Immature natural killer cell (primary cell): ENCODE measurements at places on chromosomes 6 and 20. TPM values are rescaled to one million over a fixed set of nuclear protein-coding genes. Genes with fewer than 3 reads are reported as not detected.

The HTR1E gene
- polyA plus RNA-seq = not detected

GRCh38 chr6:83252719-83253118, 59.6 kb downstream of the RWDD2A start:
- no peak for DNase-seq

The WFDC12 gene
- not detected for polyA plus RNA-seq

- no peak for DNase-seq
These were observed 8.0 kb downstream of the SNX21 start for GRCh38 chr20:45841407-45842129.

GRCh38 chr6:33914645-33915044, 110.8 kb upstream of the MLN start:
- DNase-seq = peak; percentile 63

GRCh38 chr6:33790379-33790778, 1.4 kb upstream of the LEMD2 start:
- no peak for DNase-seq

DNA sequence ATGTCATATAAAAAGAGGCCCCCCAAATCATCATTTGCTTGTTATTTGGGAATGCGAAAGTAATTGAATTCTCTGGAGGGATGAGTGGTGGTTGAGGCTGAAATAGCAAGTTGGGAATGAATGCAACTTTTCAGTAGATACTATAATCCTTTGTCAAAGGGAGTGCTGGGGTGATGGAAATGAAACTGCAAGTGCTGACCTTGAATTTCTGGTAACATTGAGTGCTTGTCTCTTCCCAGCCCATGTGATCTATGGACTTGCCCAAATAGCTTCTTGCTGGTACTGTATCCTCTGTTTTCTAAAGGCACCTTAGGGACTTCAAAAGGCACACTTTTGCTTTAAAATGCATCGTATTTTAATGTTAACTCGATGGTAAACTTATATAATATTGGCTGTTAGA, 14.8 kb downstream of the PAQR8 start:
- DNase-seq = no peak

DNA sequence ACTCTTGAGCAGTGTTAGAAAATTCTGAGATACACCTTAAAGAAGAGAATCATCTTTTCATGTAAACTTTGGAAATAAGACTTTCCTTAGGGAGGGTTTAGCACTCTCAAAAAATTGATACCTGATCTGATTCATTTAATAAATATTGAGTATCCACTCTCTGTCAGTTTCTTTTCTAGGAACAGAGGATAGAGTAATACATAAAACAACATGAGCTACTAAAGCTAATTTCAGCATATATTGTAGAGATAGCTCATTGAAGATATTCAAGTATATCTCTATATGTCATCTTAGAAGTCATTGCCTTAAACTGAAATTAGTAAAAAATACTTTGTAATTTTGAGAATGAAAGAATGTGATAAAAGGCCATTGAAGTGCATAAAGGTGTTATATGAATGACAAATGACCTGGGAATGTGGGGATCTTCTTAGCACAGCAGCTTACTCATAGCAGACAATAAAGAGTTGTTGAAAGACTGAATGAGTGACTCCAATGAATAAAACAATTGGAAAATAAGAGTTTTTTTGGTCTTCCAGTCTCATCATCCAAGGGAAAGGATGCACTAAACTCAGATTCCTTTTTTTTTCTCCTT, 29.2 kb downstream of the RHAG start:
- DNase-seq = no peak

DNA sequence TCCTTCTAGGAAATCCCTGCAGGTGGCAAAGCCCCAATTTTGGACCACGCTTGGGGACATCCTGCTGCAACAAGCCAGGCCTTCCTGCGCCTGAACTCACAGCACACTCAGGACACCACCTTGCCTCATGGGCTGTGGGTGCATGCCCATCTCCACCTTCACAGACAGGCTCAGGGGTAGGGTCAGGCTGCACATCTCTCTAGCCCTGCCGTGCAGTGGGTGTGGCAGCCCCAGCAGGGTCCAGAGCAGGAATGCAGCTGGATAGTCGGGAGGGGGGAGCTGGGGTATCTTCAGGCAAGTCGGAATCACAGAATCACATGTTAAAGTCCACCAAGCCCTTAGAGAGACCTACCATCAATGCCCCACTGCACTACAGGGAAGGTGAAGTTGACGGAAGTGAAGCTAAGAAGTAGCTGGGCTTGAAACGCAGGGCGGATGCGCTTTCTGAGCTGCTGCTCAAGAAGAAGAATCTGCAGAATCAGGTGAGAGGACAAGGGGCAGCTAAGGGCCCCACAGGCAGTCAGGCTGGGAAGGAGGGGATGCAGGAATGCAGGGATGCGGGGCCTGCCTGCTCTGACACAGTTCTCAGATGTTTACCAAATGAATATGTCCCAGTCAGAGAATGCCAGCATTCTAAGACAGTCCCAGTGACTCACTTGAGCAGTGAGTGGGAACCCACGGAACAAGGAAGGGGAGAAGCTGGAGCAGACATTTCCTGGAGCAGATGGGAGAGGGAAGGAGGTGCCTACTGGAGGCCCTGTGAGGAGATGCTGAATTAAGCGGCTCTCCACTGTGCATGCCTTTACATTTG, 11.3 kb downstream of the SERPINB6 start:
- no peak for DNase-seq

The KCNK16 gene
- polyA plus RNA-seq = not detected

DNA sequence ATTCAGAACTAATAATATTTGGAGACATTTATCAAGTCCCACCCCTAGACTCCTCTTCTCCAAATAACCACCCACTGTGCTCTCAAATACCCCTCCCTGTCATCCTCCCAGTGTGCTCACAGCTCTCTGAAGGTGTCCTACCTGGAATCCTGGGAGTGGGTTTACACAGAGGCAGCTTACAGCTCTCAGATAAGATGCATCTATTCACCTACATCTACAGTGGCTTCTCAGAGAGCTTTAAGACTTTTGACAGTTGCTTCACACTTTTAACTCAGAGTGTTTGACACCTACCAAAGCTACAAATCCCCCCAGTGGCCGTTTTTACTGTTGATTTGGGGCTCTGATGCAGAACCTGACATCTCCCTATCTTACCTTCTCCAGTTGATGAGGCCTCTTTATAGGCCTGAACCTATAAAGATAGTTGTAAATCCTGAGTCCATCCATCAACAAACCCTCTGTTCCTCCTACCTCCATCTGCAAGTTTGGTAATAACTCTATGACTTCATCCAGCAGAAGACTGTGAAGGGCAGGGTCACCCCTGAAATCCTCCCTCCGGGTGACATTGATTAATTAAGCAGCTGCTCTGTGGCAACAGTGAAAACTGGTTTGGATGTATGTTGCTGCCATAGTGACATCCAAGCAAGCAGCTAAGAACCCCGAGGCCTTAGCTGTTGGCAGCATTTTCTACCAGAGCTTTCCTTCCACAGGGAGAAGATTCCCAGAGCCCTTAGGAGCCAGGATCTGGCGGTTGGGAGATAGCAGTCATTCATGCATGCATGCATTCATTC, 226.1 kb upstream of the RREB1 start:
- DNase-seq = no peak

The ELOVL4 gene
- polyA plus RNA-seq = not detected

- no peak for DNase-seq
These were observed 169.9 kb downstream of the EDN1 start for GRCh38 chr6:12459945-12460661.

DNA sequence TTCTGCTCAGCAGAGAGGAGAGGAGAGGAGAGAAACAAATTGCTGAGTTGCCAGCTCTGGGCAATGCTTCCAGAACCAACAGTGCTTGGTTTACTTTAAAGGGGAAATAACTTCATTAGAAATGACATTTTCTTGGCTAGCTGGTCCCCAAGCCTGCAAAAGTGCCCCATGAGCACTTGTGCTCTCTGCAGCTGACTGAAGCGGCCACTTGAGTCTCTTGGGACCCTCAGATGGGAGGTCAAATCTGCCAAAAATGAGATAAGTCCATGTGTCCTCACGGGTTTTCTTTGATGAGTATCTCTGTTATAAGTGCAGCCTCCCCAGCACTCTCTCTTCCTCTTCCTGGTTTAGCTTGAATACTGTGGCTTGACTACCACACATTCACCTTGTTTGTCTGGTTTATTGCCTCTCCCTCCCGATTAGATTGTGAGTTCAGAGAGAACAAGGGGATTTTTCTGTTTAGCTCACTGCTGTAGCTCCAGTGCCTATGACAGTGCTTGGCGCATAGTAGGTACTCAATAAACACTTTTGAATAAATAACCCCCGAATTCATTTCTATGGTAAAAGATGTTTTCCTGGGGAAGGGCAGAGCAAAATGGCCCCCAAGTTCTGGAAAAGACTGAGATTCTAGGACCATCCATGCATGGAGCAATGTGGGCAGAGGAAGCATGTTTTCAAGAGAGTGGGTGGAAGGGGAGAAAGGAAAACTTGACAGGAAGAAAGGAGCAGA, 7.0 kb upstream of the RIN2 start:
- DNase-seq = no peak

DNA sequence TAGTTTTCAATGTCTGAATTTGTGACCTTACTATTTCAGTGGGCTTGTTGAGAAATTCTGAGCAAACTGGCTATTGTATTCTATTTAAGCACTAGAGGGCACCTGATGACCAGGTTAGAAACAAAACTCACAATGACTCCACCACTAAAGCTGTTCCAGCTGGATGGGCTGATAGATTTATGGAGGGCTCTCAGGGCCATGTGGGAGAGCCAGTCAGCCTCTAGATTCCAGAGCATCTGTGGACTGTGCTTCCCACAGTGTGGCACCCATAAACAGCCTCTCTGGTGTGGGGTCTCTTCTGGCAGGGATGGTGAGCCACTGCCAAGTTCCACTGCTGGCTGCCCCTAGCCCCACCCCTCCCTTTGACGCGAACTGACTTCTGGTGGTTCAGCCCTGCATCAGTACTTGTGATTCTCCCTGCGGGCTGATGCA, 29.2 kb downstream of the C6orf58 start:
- no peak for DNase-seq

The ULBP2 gene
- polyA plus RNA-seq = 0.88 TPM

- no peak for DNase-seq
These were observed 28.9 kb downstream of the FUCA2 start for GRCh38 chr6:143482593-143482992.

The SYNDIG1 gene
- polyA plus RNA-seq = not detected

DNA sequence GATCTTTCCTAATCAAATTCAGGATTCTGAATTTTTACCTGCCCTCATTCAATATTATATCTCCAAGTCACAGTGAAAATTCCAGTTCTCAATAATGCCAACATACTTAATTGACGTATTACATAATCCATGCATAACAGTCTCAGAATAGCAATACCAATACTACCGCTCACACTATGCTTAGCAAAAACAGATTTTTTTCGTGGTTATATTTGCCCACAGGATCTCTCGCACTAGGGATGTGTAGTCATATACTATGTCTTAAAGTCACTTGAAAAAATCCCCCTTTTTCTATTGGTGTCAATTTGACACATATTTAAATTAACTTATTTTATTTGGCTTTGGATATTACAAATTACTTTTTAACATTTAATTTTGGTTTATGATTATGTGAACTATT, 323.1 kb upstream of the SLC35B3 start:
- DNase-seq = no peak

GRCh38 chr6:16688984-16689636, 72.2 kb downstream of the ATXN1 start:
- no peak for DNase-seq

DNA sequence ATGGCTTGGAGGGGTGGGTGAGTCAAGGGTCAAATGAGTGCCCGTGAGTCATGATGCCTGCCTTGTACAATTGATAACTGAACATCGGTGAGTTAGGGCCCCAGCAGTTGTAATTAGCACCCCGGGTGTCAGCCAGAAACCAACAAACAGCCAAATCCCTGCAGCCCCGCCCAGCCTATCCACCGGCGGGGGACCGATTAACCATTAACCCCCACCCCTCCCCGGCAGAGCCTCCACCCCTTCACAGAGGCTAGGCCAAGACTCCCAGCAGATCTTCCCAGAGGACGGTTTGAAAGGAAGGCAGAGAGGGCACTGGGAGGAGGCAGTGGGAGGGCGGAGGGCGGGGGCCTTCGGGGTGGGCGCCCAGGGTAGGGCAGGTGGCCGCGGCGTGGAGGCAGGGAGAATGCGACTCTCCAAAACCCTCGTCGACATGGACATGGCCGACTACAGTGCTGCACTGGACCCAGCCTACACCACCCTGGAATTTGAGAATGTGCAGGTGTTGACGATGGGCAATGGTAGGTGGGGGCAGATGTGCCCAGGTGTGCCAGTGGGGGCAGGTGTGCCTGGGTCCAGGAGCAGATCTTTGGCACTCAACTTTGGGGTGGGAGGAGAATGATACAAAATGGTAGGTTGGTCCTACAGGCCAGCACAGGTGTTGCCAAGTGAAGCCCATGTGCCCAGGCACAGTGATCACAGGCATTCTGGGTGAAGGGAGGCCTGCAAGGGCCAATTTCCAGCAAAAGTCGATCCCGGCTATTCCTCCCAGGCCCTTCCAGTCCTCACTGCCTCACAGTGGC, 45.7 kb downstream of the HNF4A start:
- DNase-seq = no peak

GRCh38 chr6:57024775-57025174, 21.7 kb upstream of the KIAA1586 start:
- no peak for DNase-seq

GRCh38 chr6:44261581-44261980, 3.8 kb downstream of the NFKBIE start:
- DNase-seq = no peak

The MYMX gene
- not detected for polyA plus RNA-seq

The SOBP gene
- polyA plus RNA-seq = not detected

The TRIM31 gene
- not detected for polyA plus RNA-seq

GRCh38 chr6:46323966-46324622, 153.3 kb upstream of the ENPP5 start:
- no peak for DNase-seq

The C6orf58 gene
- polyA plus RNA-seq = not detected

GRCh38 chr20:17708675-17709360, 9.1 kb downstream of the BANF2 start:
- DNase-seq = no peak

- no peak for DNase-seq
These were observed 353.8 kb upstream of the CNR1 start for GRCh38 chr6:88520017-88520338.

- DNase-seq = no peak
These were observed 35.6 kb upstream of the TGM2 start for GRCh38 chr20:38200646-38201045.

The BPIFB1 gene
- polyA plus RNA-seq = not detected

GRCh38 chr6:103534095-103534494, 1325.6 kb downstream of the HACE1 start:
- no peak for DNase-seq

- no peak for DNase-seq
These were observed 96.2 kb upstream of the MAP7 start for GRCh38 chr6:136646377-136646776.

GRCh38 chr6:40280231-40280630, 306.9 kb downstream of the LRFN2 start:
- DNase-seq = no peak
